ENCODE measurements at places on chromosomes 12 and 14.

DNA sequence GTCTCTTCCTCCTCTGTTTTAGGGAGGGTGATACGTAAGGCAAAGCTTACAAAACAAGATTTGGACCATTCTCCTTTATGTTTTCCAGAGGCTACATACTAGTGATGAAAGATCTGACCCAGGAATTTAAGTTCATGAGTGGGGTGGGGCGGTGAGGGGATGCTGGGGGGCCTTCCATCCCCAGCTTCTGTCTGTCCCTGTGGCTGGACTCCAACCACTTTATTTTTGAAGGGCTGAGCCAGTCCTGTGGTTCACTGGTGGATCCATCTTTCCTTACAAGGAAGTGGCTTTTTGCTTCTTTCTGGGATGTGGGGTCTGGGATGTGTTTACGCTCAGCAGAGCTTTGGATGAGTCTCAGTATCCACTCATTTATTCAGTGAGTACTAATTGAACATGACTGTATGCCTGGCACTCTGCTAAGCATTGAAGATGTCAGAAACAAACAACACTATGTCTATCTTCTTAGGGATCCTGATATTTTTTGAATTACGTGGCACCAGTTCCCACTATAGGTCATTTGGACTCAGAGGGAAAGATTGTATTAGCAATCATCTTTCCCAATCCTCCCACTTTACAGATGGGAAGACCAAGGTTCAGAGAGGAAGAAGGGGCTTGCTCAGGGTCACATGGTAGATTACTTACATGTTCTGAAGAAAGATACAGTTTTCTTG lies 291.8 kb upstream of the TBX3 start:
- DNase-seq, result no peak

DNA sequence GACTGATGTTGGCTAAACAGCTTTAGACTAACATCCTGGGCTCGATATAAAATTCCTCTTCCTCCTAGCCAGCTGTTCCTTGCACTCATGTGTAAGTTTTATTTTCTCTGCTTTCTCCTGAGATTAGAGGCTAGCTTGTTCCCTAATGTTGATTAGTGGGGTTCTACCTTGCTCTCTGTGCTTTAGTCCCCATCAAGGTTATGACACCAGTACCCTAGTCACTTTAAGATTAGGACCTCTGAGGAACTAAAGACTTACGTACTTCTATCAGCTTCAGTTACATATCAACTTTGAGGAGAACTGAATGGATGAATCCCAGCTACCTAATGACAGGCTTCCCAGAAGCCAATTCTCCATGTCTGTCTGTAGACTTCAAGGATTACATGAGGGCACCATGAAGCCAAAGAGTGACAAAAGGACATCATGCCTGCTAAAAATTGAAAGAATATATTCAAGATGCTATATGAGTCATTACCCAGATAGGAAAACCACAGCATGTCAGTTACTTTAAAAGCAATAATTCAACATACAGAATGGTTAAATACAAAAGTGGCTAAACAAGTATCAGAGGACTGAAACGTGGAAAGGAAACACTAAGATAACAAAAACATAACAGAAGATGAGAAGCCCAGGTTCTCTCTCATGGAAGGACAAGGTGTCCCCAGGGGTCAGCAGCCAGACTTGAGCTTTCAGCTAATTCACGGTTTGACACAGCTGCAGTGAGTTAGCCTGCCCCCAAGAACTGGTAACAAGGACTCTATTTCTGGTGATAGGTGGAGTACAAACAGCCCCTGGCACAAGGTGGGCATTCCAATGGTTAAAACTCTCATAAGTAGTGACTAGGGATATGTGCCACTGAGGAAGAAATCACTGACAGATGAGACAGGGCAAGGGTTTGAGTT lies 20.4 kb downstream of the ADAM20 start:
- DNase-seq, result no peak

- DNase-seq, result no peak
Measured at GRCh38 chr12:106815741-106816140, 41.3 kb downstream of the RIC8B start.

- DNase-seq, result no peak
Measured at GRCh38 chr14:65438266-65438933, 25.9 kb downstream of the FUT8 start.

- no peak for DNase-seq
Measured at GRCh38 chr12:130878193-130879185, 6.6 kb downstream of the RAN start.

Data from anterior cingulate cortex (tissue), 58 donors.